ENCODE measurements at places on chromosomes 7 and 10.

DNA sequence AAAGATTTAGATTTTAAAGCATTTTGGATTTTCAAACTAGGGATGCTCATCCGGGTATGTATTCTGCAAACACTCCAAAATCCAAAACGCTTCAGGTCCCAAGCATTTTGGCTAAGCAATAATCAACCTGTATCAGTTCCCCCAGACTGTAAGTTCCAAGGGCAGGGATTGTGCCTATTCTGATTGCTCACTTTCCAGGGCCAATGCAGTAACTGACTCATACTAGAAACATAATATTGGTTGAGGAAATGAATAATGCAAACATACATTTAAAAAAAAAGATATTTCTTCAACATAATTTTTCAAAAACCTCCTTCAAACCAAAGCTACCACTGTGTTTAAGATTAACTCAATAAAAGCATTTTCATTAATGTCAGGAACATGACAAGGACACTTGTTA lies 69.5 kb downstream of the HIBADH start:
- no peak for DNase-seq

DNA sequence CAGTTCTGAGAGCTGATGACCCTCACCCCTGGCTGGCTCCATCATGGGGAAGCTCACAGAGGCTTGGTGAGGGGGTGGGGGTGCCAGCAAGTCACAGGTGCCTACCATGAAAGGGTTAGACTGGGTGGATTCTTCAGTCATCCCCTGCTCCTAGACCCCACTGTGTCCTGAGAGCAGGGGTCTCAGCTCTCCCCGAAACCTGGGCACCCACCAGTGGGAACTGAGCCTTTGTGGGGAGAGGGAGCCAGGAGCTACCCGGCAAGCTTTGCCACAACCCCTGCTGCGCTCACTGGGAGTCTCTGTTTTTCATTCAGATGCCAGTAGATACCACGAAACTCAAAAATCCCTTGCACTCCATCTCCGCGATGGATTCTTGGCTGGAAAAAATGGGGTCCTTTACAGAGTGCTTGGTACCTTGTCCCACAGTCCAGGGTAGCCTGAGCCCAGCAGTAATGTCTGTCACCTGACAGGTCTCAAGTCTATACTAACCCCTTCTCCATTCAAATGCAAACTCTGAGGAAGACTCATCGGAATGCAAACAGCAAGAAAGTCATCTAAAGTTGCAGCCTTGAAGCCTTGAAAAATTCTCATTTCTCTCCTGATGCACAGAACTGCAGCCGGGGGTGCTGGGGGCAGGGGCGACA lies 48.9 kb upstream of the ENO4 start:
- DNase-seq, result no peak

- DNase-seq, result no peak
These were observed 22.7 kb upstream of the AASS start for GRCh38 chr7:122166740-122167139.

DNA sequence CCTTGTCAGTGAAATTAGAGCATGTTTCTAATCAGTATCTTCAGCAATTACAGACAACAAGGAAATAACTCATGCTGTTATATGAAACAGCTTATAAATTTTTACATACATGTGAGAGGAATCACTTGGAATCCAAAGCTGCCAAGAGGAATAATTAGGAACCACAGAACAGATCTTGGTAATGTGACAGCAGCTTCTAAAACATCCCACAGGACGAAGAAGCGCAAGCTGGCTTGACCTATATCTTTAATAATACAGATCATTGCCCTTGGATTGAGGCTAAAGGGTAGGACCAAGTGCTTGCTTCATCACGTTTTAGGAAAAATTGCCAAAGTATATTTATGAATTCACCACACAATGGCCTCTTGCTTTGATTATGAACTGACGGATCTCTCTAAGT lies 869.8 kb downstream of the LRMDA start:
- DNase-seq, result no peak

DNA sequence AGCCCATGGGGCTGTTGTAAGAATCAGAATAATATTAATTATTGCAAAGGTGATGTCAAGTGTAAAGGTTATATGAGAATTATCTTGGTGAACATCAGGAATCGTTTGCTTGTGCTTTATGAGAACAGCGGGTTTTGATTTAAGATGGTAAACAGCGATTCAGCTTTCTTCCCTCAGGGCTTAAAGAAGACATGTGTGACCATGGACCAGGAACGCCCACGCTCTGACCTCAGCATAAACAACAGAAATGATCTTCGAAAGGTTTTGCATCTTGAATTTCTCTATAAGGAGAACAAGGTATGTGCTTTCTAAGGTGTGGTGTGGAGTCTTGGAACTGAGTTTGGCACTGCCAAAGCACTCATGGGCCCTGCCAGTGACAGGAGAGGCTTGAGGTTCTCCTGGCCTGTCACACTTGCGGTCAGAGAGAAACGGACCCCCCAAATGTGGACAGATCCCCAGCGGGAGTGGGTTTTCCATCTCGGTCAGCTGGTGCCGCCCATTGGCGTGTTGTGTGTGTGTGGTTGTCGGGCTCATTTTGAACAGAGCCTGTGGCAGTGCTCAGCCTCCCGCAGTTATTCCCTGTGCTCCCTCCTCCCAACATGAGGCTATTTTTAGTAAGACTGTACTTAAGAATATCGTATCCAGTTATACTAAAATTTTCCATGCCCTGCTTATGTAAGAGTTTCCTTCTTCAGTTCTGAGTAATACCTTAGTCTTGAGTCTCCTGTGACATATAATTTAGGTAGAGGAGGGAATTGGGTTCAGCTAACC lies 7.2 kb downstream of the MINDY4 start:
- DNase-seq, result no peak

GRCh38 chr7:37815671-37816371 lies 32.6 kb upstream of the NME8 start:
- DNase-seq, result no peak

DNA sequence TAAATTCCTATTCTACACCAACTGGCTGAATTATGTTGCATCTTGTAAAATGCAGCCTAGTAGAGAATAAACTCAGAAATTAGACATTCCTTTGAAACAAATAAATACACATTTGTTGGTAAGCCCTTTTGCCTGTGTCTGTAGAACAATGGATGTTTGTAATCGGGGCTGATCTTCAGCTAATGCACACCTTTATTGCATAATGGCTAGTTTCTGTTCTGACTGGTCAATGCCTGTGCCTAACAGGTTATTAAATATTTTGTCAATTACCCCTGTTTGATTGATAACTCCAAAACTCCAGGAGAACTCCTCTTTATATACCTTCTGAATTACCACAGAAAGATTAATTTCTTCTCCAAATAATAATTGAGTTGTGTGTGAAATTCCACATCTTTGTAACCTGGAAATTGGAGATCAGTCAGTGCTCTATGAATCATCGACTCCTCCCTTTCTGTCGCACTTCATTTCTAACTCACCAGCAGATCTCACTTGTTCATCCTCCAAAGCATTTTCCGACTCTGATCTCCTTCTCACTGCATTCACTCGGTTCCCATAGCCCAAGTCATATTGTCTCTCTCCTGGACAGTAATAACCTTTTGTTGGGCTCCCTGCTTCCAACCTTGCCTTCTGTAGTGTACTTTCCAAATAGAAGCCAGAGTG lies 196.0 kb upstream of the FZD1 start:
- no peak for DNase-seq

- DNase-seq, result no peak
These were observed 7.5 kb downstream of the HOXA4 start for GRCh38 chr7:27123007-27123476.

DNA sequence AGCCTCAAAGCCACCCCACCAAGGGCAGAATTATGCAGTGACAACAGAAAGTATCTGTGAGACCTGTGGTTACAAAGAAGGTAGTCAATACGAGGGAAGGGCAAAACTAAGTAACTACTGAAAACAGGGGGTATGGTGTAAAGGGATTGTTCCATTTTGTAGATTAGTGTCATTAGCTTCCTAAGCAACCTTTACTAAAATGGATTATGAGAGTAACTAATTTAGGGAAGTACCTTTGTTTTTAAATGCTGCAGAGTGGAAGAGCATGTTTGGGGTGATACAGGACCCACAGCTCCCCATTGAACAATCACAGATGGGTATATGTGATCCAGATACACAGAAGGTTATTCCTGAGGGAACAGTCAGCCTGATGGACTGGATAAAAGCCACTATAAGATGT lies 51.3 kb upstream of the TAC1 start:
- DNase-seq, result no peak

GRCh38 chr10:87538092-87539015 lies 33.7 kb downstream of the MINPP1 start:
- DNase-seq, result no peak

- DNase-seq, result no peak
These were observed 22.0 kb downstream of the CRPPA start for GRCh38 chr7:16399265-16399831.

DNA sequence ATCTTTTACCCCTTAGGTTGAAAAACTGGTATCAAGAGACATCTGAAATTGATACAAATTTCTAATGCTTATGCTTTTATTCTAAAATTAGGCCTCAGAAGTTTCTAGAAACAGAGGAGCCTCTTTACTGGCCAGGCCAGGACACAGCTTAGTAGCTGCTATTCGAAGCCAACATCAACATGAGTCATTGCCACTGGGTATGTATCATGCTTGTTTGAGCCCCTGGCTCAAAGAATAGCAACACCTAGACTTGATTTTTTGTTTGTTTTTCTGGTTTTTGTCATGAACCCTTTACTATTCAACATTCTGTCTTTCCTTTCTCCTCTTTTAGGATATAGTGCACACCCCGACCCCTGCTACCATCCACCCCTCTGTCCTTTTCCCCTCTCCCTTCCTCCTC lies 90.9 kb upstream of the STK17A start:
- DNase-seq, result no peak

- no peak for DNase-seq
These were observed 117.9 kb downstream of the SLIT1 start for GRCh38 chr10:97067716-97068391.

DNA sequence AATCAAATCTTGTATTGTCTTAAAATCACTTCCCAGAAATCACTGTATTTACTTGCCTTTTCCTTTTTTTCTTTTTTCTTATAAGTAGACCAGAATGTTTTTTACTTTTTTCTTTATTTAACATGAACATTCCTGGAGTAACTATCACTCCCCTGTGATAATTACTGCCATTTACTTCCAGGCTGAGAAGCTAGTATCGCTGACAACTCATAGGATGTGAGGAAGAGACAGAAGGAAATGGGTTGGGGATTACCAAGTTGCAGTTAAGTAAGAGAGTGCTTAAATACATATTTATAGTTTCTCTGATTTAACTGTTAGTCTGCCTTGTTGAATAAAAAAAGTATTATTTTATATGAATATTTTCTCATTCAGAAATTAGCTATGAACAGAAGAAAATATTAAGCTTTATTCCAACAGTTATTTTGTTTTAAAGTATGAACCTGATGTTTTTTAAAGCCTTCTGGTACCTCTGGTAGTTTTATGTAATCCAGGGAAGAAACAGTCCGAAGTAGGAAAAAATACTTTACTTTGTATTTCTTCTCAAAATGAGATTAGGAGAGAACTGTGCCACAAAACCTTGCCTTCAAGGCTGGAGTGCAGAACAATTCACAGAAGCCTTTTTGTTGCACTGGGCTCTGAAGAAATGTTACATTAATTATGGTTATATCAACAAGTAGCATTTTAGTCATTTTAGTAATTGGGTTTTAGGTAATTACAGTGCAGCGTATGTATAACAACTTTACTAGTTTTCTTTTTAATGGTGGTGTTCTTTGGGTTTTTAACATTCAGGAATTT lies 72.8 kb downstream of the SHOC2 start:
- DNase-seq, result no peak

DNA sequence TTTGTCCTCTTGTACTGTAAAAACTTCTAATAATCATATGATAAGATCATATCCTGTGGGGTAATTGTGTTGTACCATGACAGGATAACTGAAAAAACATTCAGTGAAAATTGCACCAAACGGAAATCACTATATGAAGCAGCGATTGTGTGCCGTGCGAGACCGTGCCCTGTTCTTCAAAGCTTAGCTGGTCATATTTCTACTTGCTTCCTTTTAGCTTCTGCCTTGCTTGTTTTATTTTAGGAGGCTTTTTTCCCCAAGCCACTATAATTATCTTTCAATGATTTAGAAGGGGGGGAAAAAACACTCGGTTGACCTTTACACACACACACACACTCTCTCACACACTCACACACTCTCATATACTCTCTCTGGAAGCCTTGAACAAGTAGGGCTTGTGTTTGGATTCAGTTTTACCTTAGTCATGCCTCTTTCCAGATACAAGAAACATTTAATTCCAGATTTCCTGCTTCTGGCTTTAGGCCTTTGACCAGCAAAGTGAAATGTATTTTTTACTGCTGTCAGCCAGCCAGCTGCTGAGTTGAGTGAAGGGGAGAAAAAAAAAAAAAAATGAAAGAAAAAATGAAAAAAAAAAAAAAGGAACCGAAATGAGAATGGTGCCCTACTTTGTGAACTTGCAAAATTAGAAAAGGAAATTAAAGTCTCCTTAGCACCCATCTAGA lies 181.4 kb downstream of the ARID5B start:
- peak; percentile 14 for DNase-seq

GRCh38 chr10:125104559-125104958 lies 55.8 kb downstream of the CTBP2 start:
- DNase-seq, result no peak

DNA sequence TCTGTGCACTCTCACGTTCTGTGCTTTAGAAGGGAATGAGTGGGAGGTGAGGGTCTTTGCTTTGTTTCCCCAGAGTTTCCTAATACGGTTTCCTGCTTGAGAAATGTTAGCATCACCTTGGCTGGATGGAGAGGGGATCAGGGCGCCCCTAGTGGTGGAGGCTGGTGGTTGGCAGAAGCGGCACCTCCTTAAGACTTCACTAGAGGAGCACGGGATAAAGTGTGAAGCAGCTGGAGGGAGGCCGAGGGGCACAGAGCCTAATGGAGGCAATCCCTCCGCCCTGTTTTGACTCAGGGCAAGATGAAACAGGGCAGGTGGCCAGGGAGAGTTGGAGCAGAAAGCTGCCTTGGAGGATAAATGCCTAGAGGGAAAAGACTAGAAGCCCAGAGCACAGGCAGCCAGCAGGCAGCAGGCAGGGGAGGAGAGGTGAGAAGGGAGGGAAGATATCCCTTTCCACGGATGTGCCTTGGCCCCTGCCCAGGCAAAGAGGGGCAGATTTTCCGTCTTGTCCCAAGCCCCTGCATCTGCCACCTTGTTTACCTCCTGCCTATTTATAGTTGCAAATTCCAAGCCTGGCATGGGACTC lies 56.0 kb upstream of the BTRC start:
- DNase-seq, result peak; percentile 63

- no peak for DNase-seq
These were observed 196.7 kb downstream of the MTERF1 start for GRCh38 chr7:91683823-91684222.

GRCh38 chr10:51029172-51029641 lies 45.1 kb upstream of the PRKG1 start:
- DNase-seq, result no peak

DNA sequence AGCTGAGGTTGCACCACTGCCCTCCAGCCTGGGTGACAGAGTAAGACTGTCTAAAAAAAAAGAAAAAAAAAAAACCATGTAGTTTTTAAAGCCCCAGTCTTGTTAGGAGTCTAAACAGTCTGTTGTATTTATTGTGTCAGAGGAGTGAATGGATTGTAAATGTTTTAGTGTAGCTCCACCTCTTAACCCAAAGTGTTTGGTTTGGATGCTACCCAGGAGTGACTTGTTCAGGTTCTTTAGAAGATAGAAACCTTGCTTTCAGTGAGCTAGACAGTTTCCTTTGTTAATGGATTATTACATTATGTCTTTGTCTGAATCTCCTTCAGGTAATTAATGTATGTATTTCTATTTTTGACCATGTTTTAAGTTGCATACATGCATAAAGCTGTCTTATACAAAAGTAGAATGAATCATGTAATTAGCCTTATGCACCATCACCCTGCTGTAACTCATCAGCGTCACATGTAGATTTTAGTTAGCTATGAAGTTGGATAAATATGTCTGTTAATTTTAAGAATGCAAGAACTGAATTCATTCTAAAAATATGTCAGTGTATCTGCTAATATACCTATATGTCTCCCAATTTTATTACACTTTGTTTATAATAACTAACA lies 97.7 kb downstream of the TAF3 start:
- DNase-seq, result no peak

All from activated CD4-positive, alpha-beta T cell treated with anti-CD3 and anti-CD28 coated beads, Interleukin-2, amount 50 U/mL, for 24 hours (primary cell).